LHCN-M2 (cell line): ENCODE measurements at places on chromosomes 11 and 22. TPM values are rescaled to one million over a fixed set of nuclear protein-coding genes. Genes with fewer than 3 reads are reported as not detected.

Gene TESMIN
- total RNA-seq, result not detected in 2 replicates

Gene TNNT3
- total RNA-seq, result 1.9 TPM in 1 of 2 replicates, not detected in the other

GRCh38 chr11:111305162-111305802 lies 6.9 kb downstream of the POU2AF3 start:
- no peak for DNase-seq

GRCh38 chr22:49266561-49267519 lies 560.8 kb downstream of the BRD1 start:
- DNase-seq, result no peak

- DNase-seq, result peak; percentile 94
Observed at GRCh38 chr11:114197799-114198500, 98.2 kb upstream of the NNMT start.

DNA sequence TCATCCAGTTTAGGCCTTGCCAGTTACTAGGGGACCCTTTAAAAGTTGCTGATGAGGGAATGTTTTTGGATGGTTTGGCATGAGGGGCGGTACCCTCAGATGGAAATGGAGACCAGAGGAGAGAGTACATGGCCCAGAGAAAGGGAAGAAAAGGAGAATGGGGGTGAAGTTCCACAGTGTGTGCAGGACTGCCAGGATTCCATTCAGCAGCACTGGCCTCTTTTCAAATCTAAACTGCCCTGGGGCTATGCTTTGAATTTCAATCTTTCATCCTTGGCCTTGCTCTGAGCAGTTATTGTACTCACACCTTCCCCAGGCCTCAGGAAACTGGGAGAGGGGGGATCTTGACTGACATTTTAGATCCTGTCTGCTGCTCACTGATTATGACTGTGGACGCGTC lies 3.0 kb downstream of the SLC3A2 start:
- DNase-seq, result no peak

- DNase-seq, result peak; percentile 85
Observed at GRCh38 chr11:105177658-105178057, 38.1 kb upstream of the CARD18 start.

DNA sequence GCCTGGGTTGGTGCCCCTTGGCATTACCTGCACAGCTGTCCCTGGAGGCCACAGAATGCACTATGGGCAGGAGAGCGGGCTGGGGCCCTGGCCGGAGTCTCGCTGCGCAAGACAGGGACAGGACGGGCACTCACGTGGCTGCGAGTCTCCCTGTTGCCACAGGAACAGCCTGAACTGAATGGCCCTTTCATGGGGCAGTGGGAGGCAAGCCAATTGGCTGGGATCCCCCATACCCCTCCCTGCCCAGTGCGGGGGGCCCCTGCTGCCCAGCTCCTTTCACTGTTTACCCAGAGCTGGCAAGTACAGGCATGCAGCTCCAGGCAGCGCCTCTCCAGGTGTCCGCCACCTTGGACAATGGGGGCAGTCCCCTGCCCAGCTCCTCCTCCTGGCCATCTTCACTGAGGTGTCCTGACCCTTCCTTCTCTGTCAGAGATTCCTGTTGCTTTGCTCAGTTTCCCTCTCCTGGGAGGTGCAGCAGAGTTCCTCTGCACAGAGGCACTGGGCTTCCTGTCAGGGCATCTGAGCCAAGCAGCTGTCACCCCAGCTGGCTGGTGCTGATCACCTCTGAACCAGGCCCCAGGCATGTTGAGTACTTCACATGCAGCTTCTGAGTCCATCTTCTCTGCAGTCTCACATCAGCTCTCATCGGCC lies 5.2 kb downstream of the USP2 start:
- peak; percentile 85 for DNase-seq

DNA sequence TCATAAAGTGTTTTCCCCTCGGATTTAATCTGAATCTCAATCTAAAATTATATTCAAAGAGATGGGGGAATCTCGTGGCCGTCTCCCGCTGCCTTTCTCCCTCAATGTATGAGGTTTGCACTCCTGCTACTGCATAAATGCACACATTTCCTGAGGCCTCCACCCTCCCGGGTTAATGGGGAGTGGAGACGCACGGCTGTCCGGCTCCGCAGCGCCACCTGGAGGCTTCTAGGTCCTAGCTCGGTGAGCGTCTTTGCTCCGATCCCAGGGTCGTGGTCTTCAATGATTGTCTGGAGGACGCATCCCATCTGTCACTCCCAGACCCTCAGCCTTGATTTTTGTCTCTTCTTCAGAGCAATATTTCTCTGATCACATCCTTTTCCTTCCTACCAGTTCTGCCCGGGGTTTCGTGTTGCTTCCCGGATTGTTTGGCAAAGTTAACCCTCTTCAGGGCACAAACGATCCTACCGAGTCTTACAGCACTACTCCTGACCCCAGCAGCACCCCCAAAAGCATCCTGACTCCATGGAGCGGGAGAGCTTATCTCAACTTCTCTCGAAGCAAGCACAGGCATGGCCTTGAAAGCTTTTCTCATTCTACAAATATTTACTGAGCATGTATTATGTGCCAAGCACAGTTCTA lies at the start of gene LMO1:
LMO1 (minus strand) TSS at position 110 of the 642 bp plus-strand sequence. CDS start 516 bp downstream, outside the sequence.
- peak; percentile 39 for DNase-seq
